ENCODE measurements at places on chromosomes 11 and 22.

GRCh38 chr22:29163808-29164207 lies 41.9 kb upstream of the EMID1 start:
- no peak for DNase-seq

DNA sequence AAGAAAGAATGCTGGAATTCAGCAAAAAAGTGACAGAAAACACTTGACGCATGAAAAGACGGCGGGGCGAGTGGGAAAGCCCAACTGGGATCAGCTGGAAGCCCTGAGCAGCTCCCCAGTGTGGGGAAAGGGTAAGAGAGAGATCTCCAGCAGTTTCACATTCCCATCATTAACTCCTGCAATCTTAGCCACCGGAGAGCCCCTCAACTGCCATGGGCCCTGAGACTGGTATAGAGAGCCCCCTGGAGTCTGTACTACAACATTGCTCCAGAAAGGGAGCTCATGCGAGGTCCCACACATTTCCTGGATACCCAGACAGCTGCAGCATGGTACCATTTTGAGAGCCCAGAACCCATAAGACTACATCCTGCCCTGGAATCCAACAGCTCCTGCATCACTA lies 31.1 kb downstream of the MRGPRX4 start:
- peak; percentile 15 for DNase-seq

DNA sequence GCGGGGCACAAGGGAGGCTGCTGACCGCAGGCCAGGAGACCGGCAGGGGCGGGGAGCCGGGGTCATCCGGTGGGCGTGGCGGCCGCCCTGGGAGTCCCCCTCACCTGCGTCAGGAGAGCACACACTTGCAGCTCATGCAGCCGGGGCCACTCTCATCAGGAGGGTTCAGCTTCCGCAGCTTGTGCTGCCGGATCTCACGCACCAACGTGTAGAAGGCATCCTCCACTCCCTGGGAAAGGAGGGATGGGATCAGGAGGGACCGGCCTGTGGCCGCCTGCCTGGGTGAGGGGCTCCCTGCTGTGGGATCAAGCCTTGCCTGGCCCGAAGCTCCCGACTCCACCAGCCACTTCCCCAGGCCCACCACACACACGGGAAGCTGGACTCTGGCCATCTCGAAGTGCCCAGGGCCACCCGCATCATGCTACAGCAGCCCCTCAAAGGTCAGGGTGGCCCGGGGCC lies 2.8 kb downstream of the HRAS start:
- no peak for DNase-seq

GRCh38 chr22:29814003-29814402 lies 24.1 kb downstream of the ASCC2 start:
- DNase-seq: no peak

GRCh38 chr11:57597916-57598830 lies 688 bp downstream of the SERPING1 start:
- peak; percentile 96 for DNase-seq

GRCh38 chr22:31153357-31153756 lies 6.6 kb upstream of the RNF185 start:
- no peak for DNase-seq

DNA sequence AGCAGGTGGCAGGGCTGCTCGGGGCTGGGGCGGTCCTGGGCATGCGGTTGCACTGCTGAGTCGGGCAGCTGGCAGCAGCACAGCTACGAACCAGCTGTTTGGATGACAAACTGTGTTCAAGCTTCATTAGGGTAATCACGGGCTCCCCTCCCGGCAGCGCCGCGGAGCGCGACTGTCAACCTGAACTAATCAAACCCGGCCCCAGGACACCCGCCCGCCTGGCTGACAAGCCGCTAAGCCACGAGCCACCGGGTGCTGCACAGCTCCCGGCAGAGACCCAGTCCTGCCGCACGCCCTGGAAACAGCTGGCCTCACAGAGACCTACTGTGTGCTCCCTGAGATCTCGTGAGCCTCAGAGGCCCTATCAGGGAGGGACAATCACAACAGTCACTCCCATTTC lies 60.6 kb upstream of the TCF20 start:
- peak; percentile 90 for DNase-seq

GRCh38 chr22:22076932-22077703 lies 94.5 kb upstream of the TOP3B start:
- DNase-seq: no peak
